ENCODE measurements at places on chromosomes 12 and 14. TPM values are rescaled to one million over a fixed set of nuclear protein-coding genes. Genes with fewer than 3 reads are reported as not detected.
A peak's percentile ranks its signal among the peaks of the same experiment; 100 is the strongest.

VRTN gene
- not detected for total RNA-seq

TEDC1 gene
- total RNA-seq = 14.9 TPM

DNAI7 gene
- total RNA-seq = 1.5 TPM

GLI1 gene
- total RNA-seq = 10.1 TPM

APOF gene
- not detected for total RNA-seq

- H3K36me3 ChIP-seq = no peaks in the 10 kb centered on the region
- peaks cover 70% of the 10 kb centered on the region for H3K4me1 ChIP-seq
- H3K27me3 ChIP-seq = no peaks in the 10 kb centered on the region
Measured at GRCh38 chr14:68140076-68140741, 320.6 kb downstream of the RAD51B start.

- no peak overlapping the region for H3K4me3 ChIP-seq
- H3K36me3 ChIP-seq = peaks cover 17% of the 10 kb centered on the region
- no peaks in the 10 kb centered on the region for H3K27me3 ChIP-seq
Measured at GRCh38 chr12:27575762-27576118, 51.7 kb downstream of the PPFIBP1 start.

GRCh38 chr12:124488520-124488919, 78.9 kb downstream of the NCOR2 start:
- peak overlapping the region; percentile 93 for H3K27ac ChIP-seq
- peaks cover 21% of the 10 kb centered on the region for H3K4me1 ChIP-seq
- no peak for DNase-seq
- H3K4me3 ChIP-seq = no peak overlapping the region
- H3K27me3 ChIP-seq = no peaks in the 10 kb centered on the region

- no peak overlapping the region for H3K4me3 ChIP-seq
- no peaks in the 10 kb centered on the region for H3K27me3 ChIP-seq
- H3K36me3 ChIP-seq = no peaks in the 10 kb centered on the region
- H3K27ac ChIP-seq = no peak overlapping the region
- no peak for DNase-seq
- H3K4me1 ChIP-seq = peaks cover 8% of the 10 kb centered on the region
Measured at GRCh38 chr14:104187931-104188726, 49.7 kb downstream of the KIF26A start.

DNA sequence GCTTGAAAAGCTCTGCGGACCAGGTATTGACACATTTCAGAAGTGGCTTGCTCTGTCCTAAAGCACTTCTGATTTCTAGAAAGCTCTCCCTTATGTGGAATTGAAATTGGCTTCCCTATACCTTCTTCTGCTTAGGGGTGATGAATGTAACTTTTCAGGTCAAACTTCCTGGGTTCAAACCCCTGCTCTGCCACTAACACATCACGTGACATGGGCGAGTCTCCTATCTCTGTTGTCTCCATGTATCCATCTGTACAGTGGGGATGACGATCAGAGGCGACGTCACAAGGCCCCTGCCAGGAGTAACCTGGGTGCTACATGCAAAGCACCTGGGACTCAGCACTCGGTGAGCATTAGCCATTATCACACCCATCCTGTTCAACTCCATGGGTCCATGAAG, 73.7 kb upstream of the PIWIL1 start:
- no peaks in the 10 kb centered on the region for H3K4me1 ChIP-seq
- no peak for DNase-seq
- no peak overlapping the region for H3K4me3 ChIP-seq

DNA sequence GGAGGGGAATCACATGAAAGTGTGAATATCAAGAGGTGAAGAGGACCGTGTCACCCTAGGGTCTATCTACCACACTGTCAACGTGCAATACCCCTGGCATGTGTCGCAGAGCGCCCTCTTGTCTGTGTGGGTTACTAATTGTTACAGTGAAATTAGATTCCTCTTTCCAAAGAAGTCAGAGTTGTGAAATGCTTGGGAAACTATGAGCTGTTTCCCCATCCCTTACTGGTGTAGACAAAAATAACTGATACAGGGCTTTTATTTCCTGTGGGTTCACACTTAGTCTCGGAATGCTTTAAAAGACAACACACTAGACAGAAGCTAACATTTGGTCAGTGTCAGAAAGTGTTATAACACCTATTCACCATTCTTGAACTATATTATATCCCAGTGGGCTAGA, 597.3 kb downstream of the NRXN3 start:
- H3K4me1 ChIP-seq = no peaks in the 10 kb centered on the region
- H3K4me3 ChIP-seq = no peak overlapping the region
- H3K36me3 ChIP-seq = no peaks in the 10 kb centered on the region
- no peak for DNase-seq
- peaks cover 6% of the 10 kb centered on the region for H3K27me3 ChIP-seq

GRCh38 chr12:56084958-56085543, 5.1 kb downstream of the ERBB3 start:
- H3K27ac ChIP-seq = no peak overlapping the region
- H3K36me3 ChIP-seq = peaks cover 20% of the 10 kb centered on the region

Data from mesothelial cell of epicardium (in vitro differentiated cells).